ENCODE measurements at places on chromosomes 7 and 10.

- DNase-seq = no peak
Measured at GRCh38 chr10:63494951-63495350, 26.2 kb upstream of the REEP3 start.

DNA sequence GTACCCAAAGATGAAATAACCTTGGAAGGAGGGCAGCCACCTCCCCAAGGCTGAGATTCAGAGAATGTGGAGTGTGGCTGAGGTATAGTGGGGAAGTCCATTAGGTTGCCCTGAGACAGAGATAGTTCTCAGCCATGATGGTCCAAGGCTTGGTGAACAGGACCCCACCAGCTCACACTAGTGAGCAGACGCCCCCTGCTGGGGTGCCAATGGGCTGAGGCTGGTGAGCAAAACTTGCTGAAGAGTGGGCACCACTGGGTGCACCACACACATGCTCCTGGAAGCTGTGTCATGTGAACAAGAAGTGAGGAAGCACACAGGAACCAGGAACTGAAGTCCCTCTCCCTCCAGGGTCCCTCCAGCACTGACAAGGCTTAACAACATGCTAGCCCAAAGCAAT is 8.9 kb downstream of the FBXL13 start:
- DNase-seq = peak; percentile 19

GRCh38 chr7:91420606-91421005 is 156.4 kb downstream of the FZD1 start:
- DNase-seq = no peak

DNA sequence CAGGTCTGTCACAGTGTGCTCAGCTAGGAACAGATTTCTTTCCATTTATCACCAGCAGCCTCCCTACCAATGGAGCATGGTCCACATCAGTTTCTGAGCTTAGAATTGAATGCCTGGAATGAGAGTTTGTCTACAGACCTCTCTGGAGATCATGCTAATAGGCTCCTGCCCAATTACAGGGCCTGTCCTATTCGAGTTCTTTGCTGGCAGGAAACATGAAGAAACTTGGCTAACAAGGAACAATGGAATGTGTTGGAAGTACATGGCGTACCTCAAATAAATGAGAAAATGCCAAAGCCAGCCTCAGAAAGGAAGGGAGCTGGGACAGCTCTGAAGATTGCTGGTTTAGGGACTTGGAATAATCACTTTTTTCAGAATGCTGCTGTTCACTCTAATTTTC is 186.0 kb upstream of the AKR1E2 start:
- DNase-seq = no peak

DNA sequence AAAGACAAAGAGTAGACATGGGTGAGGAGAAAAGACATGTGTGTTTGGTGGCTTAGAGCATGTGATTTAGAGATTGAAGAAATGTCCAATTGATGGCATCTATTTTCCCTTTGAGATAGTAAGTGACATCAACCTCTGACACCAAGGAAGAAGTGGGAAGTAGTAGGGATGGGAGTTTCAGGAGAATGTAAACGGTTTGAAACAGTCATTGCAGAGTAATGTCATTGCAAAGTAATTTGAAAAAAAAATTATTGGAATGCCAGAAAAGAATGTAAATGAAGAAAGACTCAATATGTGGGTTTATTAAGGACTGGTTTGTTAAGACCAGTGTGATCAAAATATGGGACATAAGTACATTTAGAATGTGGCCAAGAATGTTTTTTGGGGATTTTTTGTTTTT is 26.6 kb downstream of the GNG11 start:
- no peak for DNase-seq

GRCh38 chr7:25596443-25596842 is 368.2 kb upstream of the NPVF start:
- no peak for DNase-seq

- DNase-seq = no peak
Measured at GRCh38 chr10:71512761-71513539, 116.2 kb downstream of the CDH23 start.

DNA sequence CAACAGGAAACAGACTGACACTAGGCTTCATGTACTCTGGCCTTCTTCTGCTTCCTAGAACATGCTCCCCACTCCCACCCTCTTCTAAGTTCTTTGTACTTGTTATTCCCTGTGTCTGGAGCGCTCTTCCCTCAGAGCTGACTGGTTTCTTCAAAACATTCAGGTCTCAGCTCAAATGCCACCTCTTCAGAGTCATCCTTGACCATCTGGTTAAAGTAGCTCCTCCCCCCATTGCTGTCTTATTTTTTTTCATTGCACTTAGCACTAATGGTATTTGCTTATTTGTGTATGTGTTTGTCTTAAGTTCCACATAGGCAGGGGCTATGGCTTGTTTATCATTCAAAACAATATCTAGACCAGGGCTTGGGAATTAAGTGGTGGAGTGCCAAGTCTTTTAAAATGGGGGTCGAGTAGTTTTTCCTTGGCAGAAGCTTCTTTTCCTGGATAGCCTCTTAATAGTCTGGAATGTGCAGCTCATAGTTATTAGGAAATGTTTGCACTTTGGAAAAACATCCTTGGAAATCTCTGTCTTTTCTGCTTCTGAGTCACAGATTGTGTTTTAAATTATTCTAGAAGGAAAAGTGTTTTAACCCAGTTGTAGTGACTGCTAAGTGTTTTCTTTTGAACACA is 60.0 kb downstream of the RALA start:
- DNase-seq = no peak

- DNase-seq = no peak
Measured at GRCh38 chr7:117562759-117563158, 82.9 kb downstream of the CFTR start.

- DNase-seq = no peak
Measured at GRCh38 chr7:18471476-18472160, 23.9 kb upstream of the HDAC9 start.

GRCh38 chr10:1577373-1577770 is 160.0 kb downstream of the ADARB2 start:
- no peak for DNase-seq

DNA sequence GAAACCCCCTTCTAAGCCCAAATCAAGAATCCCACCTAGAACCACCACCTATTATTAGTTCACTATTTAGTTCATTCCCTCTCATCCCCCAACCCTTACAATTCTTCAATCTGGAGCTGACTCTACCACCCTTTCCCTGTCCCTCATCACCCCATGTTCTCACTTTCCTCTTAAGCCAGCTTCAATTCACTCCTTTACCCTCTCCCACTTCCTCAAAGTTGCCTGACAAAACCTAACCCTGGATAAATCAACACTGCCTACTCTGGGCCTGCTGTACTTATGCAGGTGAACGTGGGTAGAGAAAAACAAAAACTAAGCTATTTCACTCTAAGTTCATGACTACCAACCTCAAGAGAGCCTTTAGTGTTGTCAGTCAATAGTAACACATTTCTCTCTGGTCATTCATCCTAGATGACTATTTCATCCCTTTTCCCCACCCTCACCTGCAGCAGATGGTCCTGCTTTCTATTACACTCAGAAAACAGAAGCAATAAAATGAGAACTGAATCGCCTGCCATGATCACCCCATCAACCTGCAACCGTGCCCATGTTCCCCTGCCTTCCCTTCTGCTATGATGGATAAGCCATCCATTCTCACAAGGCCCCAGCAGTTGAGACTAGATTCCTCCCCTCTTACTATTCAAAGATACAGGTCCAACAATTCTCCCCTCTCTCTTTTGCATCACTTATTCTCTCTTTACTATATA is 52.6 kb downstream of the ARHGAP21 start:
- DNase-seq = no peak

GRCh38 chr7:3585826-3586225 is 284.8 kb downstream of the SDK1 start:
- DNase-seq = no peak

- DNase-seq = no peak
Measured at GRCh38 chr10:34936061-34936460, 121.0 kb upstream of the PARD3 start.

GRCh38 chr10:57654856-57655255 is 612.8 kb downstream of the IPMK start:
- no peak for DNase-seq

- DNase-seq = peak; percentile 4
Measured at GRCh38 chr10:73859784-73860491, 14.4 kb downstream of the CAMK2G start.

DNA sequence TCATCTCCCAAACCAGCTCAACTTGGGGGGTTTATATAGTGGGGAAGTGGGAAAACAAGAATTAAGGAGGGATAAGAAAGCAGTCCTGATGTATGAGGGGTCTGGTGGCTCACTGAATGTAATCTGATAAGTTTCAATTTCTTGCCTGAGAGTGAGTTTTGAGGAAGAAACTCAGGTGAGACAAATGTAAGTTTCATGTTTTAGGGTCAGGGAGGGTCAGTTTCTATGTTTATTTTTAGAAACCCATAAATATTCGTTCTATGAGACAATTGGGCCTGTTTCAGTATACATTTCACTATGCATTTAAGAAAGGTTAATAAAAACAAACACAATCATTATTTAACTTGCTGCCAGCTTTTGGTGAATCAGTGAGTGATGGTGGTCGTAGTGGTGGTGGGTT is 128.0 kb upstream of the MBL2 start:
- DNase-seq = no peak

GRCh38 chr7:50209461-50210135 is 94.9 kb upstream of the IKZF1 start:
- peak; percentile 48 for DNase-seq

DNA sequence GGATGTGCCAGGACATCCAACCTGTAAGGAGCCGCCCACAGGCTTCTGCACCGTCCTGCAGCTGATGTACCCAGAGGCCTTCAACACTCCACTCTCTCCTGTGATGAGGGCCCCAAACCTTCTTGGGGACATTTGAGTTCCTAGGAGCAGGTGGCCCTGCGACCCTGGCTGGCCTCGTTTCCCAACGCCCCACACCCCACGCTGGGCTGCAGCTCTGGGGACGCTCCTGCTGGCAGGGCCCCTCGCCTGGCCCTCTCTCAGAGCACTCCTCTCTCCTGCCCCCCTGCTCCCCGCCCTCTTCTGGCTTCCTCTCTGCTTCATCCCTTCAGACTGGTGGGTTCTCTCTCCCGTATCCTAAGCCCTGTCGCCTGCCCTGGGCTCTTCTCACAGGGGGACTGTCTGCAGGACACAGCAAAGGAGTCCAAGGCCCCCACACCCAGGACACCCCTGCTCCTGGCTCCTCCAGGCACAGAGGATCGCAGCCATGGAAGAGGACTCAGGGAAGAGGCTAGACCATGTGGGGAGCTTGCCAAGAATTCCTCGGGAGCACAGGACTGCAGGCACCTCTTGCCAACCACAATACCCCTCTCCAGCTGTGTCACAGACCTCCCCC is 541.4 kb downstream of the TCERG1L start:
- no peak for DNase-seq

- DNase-seq = no peak
Measured at GRCh38 chr7:94396596-94396995, 1.9 kb downstream of the COL1A2 start.

- DNase-seq = no peak
Measured at GRCh38 chr7:131897790-131898165, 341.4 kb upstream of the PODXL start.

DNA sequence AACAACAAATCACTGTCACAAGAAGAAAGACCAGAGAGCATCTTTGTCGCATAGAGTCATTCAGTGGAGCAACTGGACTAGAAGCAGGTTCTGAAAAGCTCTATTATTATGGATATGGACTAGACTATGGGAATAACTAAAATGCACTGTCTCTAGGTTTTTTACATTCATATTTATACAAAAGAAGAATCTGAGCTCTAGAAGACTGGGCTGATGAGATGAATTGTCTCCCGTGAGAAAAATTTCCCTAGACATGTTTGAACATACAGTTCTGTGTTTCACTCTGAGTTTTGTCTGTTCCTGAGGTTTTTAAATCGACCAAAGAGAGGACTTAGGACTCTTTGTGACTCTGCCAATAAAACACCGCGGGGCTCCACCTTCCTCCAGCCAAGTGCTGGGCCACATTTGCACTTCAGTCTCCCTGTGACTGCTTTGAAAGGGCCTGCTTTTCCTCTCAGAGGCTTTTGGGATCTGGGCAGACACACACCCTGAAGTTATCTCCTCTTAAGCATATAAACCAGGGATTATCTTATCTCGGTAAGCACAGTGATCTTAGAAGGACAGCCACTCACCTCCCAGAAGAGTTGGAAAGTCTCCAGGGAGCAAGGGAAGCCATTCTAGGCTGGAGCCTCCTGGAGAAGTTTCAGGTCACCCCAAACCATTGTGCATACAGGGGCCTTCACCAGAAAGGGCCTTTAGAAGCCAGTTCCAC is 101.0 kb upstream of the JCAD start:
- DNase-seq = no peak

- DNase-seq = peak; percentile 66
Measured at GRCh38 chr7:24907311-24907886, 72.6 kb downstream of the OSBPL3 start.

DNA sequence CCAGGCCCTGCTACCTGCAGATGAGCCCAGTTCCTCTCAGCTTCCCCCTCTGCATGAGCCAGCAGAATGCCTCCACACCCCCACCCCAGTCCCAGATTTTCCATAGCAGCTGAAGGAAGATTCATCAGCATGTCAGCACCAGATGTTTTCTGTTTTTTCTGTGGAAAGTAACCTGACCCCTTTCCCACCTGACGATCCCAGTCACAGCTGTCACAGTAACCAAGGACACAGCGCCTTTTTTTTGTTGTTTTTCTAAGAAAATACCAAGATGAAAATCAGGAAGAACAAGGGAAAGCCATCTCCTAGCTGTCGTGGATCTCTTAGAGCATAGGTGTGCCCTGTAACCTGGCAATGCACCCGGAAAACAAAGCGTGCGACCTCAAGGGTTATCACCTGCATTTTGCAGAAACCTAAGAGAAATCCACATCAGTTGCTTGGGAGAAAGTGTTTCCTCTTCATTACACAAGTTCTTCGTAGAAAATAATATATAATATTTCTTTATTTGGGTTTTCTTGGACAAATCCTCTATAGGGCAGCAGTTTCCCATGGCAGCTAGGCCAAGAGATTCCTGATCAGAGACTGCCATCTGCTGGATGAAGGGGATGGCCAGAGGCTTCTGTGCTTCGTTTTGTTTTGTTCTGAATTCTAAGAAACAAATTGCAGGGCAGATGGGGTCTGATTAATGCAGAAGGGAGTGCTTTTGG is 401.9 kb downstream of the TNS3 start:
- no peak for DNase-seq

DNA sequence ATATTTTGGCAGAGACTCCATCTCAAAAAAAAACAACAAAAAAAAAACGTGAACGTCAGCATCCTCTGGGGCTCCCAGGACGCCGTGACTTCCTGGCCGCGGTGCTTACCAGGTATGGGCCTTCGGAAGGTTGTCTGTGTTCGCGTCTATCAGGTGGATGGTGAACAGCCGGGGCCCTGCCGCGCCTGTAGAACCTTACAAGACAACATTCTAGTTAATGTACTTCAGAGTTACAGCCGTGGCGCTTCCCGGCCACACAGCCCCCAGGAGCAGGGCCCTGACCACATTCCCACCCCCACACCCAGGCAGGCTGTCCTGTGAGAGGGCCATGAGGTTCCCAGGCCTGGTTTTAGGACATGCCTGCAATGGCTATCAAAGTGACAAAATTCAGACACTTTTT is 111.0 kb downstream of the SMURF1 start:
- DNase-seq = no peak

- DNase-seq = no peak
Measured at GRCh38 chr7:7454000-7454399, 81.7 kb downstream of the COL28A1 start.

GRCh38 chr7:69696054-69696591 is 97.8 kb downstream of the AUTS2 start:
- DNase-seq = no peak

All from CD4-positive, alpha-beta T cell treated with Interleukin-2 at 100 ng/mL for 4 hours (primary cell).